ENCODE measurements at places on chromosomes 4 and X.
A peak's percentile ranks its signal among the peaks of the same experiment; 100 is the strongest.

GRCh38 chr4:123116412-123116811, 194.0 kb upstream of the NUDT6 start:
- DNase-seq: no peak

GRCh38 chr4:112321776-112322684, 24.9 kb downstream of the ALPK1 start:
- peak; percentile 83 for DNase-seq

GRCh38 chr4:168421671-168422070, 58.6 kb downstream of the DDX60L start:
- peak; percentile 13 for DNase-seq

DNA sequence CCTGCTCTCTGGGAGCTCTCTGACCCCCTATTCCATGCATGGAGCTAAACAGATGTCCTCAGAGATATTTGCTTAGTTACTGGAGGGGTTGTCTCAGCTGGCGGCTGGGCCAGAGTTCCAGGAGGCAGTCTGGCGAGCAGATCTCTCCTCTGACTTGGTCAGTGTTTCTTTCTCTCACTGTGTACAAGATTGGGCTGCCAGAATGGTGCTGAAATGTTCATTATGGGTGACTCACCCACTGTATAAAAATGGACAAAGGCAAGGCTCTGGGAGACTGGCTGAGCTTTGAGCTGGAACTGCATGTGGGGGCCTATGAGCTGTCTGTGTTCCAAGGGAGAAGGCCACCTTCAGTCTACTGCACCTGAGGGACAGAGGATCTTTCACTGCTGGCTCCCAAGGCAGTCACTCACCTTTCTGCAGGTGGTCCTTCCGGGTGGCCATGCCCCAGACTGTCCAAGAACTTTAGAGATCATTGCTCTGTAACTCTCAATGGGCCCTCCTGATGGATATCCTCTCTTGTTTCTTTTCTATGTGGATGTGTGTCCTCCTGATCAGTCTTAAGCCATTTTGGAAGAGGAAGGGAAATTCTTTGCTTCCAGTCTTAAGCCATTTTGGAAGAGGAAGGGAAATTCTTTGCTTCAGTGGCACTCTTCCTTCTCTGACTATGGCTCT, 88.2 kb downstream of the CFAP299 start:
- no peak for DNase-seq

DNA sequence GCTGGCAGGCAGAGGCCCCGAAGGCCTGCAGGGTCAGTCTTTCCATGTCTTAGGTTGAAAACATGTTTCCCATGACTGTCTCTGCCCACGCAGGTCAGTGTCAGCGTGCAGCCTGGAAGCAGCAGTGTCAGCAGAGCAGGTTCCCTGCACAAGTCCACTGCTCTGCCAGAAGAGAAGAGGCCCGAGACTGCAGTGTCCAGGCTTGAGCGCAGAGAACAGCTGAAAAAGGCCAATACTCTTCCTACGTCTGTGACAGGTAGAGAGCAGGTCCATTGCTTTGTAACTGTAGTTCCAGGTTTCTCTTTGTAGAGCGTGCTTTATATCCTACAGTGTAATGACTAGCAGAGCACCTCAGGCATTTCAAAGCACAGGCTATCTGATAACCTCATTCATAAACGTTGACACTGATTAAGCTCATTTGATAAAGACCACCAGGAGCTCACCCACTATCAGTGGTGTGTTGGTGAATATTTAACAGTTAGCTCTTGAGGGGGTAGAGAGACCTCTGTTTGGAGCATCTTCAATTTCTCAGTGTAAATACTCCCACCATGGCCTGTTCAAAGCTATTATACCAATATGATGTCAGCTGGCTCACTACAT, 63.2 kb downstream of the AASDH start:
- DNase-seq: no peak

GRCh38 chrX:101190736-101191135, 28.9 kb upstream of the DRP2 start:
- DNase-seq: no peak

GRCh38 chrX:120653000-120653399, 23.1 kb upstream of the C1GALT1C1 start:
- DNase-seq: no peak

DNA sequence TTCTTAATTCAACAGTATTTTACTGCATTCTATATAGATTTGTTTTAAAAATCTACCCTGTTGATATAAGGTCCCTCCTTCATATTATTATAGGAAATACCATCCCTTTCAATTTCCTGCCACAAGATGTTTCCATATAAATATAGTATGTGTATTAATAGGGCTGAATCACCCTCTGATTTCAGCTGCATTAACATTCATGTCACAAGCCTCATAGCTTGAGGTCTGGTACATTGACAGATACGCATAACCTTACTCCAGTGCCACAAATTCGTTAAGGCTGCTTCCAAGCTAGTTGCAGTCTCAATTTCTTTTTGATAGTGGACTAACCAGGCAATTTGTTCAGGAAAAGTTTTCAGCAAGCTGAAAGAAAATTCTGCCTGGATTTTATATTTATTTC, 128.4 kb downstream of the KLHL34 start:
- no peak for DNase-seq

DNA sequence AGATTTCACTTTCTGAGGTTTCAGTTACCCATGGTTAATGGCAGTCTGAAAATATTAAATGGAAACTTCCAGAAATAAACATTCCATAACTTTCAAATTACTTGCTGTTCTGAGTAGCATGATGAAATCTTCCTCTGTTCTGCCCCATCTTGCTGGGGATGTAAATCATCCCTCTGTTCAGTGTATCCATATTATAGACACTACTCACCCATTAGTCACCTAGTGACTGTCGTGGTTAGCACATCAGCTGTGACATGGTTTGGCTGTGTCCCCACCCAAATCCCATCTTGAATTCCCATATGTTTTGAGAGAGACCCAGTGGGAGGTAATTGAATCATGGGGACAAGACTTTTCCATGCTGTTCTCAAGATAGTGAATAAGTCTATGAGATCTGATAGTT, 125.5 kb upstream of the GIMD1 start:
- DNase-seq: no peak

DNA sequence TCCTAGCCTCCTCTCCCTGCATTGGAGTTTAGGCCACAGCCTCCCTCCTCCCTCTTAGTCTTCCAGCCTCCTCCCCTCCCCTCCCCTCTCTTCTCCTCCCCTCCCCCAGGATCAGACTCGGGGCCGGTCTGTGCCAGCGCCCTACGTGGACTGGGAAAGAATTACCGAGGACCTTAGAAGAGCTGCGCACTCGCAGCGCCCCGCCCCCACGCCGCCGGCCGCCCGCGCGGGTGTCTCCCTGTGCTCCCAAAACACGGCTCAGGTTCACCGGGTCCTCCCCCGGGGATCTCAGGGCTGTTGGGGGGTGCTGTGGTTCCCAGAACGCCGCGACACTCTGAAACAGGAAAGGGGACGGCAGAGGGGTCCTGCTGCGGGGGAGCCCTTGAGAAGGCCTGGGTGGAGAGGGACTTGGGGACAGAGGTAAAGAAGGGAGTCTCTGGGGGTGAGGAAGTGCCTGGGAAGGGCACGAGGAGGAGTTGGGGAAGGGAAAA, 122.3 kb upstream of the TBL1X start:
- DNase-seq: peak; percentile 72

- DNase-seq: peak; percentile 14
These were observed 61.1 kb upstream of the ARSJ start for GRCh38 chr4:114040319-114041116.

DNA sequence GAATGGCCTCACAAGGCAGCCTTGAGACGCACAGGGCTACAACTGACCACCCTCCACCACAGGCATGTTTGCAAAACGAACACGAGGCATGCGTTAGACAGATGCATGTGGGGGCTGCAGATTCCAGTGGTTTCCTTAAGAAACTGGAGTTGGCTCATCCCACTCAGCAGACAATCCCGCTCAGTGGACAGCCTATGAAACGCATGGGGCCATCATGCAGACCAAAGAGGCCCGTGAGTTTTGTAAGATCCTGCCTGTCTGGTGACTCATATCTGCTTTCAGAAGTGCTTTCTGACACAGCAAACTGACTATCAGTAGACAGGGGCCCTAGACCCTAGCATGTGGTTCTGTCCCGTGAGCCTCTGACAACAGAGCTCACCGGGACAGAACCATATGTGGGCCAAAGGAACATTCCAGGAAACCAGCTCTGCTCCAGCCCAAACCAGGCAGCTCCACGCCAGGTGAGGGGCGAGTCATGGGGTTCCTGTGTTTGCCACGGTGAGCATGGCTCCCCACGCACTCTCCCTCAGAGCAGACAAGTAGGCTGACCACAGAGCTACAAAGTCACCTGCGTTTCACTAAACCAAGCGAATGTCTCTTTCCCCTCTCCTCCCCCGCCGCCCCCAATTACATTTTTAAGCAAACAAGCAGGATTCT, 74.4 kb downstream of the MTMR1 start:
- peak; percentile 58 for DNase-seq

DNA sequence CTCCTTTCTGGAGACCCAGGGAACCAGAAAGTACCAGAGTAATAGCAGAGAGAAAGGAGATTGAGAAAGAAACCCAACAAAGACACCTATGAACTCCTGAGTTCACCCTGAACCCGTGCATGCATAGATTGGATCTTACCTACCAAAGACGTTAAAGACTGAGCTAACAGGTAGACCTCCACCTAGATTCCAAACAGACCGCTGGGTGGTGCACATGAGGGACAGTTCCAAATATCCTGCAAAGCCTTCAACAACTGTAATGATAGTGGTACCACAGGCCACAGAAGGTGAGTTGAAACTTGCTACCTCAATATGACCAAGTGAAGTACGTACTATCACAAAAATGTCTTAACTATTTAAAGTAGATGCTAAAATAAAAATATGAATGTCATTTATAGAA, 34.0 kb upstream of the NR0B1 start:
- DNase-seq: no peak

DNA sequence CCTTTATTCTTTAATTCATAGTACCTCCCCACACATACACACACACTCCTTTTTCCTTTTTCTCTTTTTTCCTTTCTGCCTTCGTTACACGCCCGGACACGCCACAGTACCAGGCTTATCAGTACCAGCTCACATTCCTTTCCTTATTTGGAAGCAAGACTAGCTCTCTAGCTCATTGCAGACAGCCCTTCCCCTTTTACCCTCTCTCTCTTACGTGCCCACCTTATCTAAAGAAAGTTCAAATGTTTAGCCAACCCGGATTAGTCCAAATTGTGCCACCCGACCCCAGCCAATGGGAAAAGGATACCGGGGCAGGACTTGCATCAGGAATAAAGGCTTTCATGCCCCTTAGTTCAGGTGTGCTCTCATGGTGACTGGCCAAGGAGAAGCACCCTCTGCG, 194.7 kb upstream of the VCX3A start:
- no peak for DNase-seq

- DNase-seq: no peak
These were observed 46.1 kb downstream of the TMEM150C start for GRCh38 chr4:82515705-82516104.

DNA sequence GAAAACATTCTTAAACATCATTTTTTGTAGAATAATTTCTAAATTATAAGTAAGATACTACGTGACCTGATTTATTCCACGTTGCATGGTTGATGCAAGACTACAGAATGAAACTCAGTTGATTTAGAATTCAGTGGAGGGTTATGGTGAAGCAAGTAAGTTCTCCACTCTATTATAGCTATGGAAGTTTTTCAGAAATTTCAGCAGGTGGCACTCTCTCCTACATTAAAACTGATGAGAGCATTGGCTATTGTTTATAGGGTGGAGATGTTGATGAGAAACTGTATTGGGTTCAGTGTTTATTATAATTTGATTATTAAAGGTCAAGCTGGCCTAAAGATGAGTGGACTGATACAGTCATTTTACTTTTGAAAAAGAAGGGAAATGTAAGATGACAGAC, 88.0 kb downstream of the FNIP2 start:
- DNase-seq: peak; percentile 23

DNA sequence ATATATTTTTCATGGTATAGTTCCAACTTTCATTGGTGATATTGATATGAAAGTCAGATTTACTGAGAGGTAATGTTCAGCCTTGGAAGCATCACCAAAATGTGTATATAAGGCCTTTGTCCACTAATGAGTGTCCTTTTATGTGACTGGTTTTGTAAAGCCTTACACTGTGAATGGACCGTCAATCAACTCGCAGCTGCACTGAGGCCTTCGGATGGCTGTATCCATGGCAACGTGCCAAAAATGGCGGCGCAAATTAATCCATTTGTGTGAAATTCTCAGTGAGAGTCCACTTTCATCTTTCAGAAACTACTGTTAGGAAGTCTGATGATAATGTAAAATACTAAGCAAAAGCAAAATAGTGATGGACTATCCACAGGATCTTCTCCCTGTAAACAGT, 131.7 kb downstream of the SPCS3 start:
- no peak for DNase-seq

DNA sequence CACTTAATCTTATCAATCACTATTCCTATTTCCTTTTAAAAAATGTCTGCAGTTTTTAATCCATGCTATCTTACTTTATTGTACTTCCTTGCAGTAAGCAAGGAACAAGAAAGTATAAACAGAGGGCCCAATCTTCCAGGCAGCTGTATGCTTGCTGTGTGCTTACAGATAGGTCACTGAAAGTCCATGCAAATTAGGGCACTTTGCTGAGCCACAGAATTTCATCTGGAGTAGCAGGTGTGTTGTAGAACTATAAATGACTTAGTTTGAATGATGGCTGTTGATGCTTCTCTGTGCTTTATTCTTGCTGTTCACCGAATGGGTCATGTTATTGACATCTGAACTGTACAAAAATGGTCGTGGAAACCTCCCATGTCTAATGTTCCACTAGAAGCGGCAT, 154.6 kb downstream of the ATOH1 start:
- no peak for DNase-seq

GRCh38 chr4:102519925-102520324, 18.8 kb downstream of the NFKB1 start:
- DNase-seq: no peak

DNA sequence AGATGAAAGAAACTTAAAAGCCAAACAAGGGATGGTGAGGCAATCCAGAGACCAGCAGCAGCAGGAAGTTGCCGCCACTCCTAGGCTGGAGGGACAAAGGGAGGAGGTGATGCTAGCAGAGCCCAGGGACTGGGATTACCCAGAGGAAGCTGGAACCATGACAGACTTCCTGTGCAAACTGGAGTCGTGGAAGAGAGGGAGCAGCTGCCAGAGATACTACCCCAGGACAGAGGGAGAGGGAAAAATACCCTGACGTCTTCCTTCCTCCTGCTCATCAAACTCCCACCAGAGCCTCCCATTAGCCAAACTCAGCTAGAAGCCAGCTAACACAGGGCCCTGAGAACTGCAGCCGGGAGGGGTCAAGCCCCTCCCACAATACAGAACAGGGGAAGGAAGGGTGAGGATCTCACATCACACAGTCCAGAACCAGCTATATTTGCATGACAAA, 101.2 kb upstream of the KLF3 start:
- no peak for DNase-seq

GRCh38 chr4:43496602-43497001, 604.1 kb downstream of the GRXCR1 start:
- DNase-seq: no peak

DNA sequence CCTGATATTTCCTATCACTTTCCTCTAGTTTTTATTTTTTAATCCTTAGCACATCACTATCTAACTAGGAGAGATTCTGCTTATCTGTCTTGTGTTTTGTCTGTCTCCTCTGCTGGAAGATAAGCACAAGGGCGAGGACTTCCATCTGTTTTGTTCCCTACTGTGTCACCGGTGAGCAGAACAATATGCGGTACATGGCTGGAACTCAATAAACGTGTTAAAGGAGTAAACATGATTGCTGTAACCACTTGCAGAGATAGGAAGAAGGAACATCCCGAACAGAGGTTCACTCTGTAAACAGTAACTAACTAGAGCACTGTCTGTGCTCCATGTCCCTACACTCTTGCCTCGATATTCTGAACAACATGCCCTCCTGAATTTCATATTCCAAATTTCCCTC, 5.2 kb downstream of the HS3ST1 start:
- DNase-seq: no peak

Measured in activated CD4-positive, alpha-beta T cell treated with anti-CD3 and anti-CD28 coated beads, Interleukin-2, Interleukin-6, amounts not matched to agents 100 ng/mL and 50 ng/mL, durations not matched to agents 16 hours and 8 hours (primary cell).